ENCODE measurements at places on chromosomes 1 and 21. TPM values are rescaled to one million over a fixed set of nuclear protein-coding genes. Genes with fewer than 3 reads are reported as not detected.

The CELF3 gene
- total RNA-seq, result 0.04 TPM

The AQP10 gene
- 0.04 TPM for total RNA-seq

The SYCP1 gene
- total RNA-seq, result not detected

The GPR37L1 gene
- 0.04 TPM for total RNA-seq

The SPRR3 gene
- total RNA-seq, result not detected

The MCOLN3 gene
- 1.1 TPM for total RNA-seq

The MIXL1 gene
- total RNA-seq, result 0.27 TPM

The CDC7 gene
- 8.3 TPM for total RNA-seq

The RHEX gene
- total RNA-seq, result 0.62 TPM

The RPRD2 gene
- 10.2 TPM for total RNA-seq

The SPATA21 gene
- total RNA-seq, result 0.04 TPM

The PCBP3 gene
- total RNA-seq, result 0.93 TPM

The PRKAB2 gene
- 33.1 TPM for total RNA-seq

The MYOG gene
- 480 TPM for total RNA-seq

The F13B gene
- total RNA-seq, result not detected

The SIKE1 gene
- 60.4 TPM for total RNA-seq

The ACTL8 gene
- not detected for total RNA-seq

The CAMK1G gene
- 0.04 TPM for total RNA-seq

The NHLH1 gene
- total RNA-seq, result 0.04 TPM

The C1orf56 gene
- 2.6 TPM for total RNA-seq

The MORC3 gene
- 51.6 TPM for total RNA-seq

The FALEC gene
- total RNA-seq, result 0.84 TPM

The PAQR6 gene
- total RNA-seq, result 1.2 TPM

The ADGRL4 gene
- 14.0 TPM for total RNA-seq

The ELK4 gene
- 17.6 TPM for total RNA-seq

The ZNF124 gene
- 57.6 TPM for total RNA-seq

The PGBD5 gene
- total RNA-seq, result 10.3 TPM

The SYNC gene
- 46.3 TPM for total RNA-seq

The CLCA4 gene
- total RNA-seq, result not detected

The LCA5L gene
- total RNA-seq, result 0.84 TPM

The AGL gene
- total RNA-seq, result 229 TPM

The TMEM125 gene
- total RNA-seq, result not detected

The WDR64 gene
- 0.04 TPM for total RNA-seq

The MIS18A gene
- total RNA-seq, result 7.8 TPM

The KIF14 gene
- 3.1 TPM for total RNA-seq

The TCHHL1 gene
- not detected for total RNA-seq

The USH2A gene
- total RNA-seq, result 0.40 TPM

The S100A7 gene
- not detected for total RNA-seq

The GPR89A gene
- 16.9 TPM for total RNA-seq

The GPR157 gene
- 1.3 TPM for total RNA-seq

The CHODL gene
- total RNA-seq, result 92.5 TPM

The EPHB2 gene
- 24.5 TPM for total RNA-seq

The OR2L8 gene
- not detected for total RNA-seq

The GPR61 gene
- 1.4 TPM for total RNA-seq

The WNT2B gene
- total RNA-seq, result 7.8 TPM

The DCDC2B gene
- not detected for total RNA-seq

The RXRG gene
- total RNA-seq, result 53.0 TPM

The FMO5 gene
- 1.0 TPM for total RNA-seq

The LMOD1 gene
- total RNA-seq, result 48.3 TPM

The AGMAT gene
- total RNA-seq, result 4.3 TPM

The EXO1 gene
- 6.4 TPM for total RNA-seq

The PCSK9 gene
- 3.1 TPM for total RNA-seq

The C4BPA gene
- 0.09 TPM for total RNA-seq

The RIPPLY3 gene
- total RNA-seq, result 0.09 TPM

The CD247 gene
- 0.31 TPM for total RNA-seq

The TRIM67 gene
- total RNA-seq, result 0.04 TPM

The NTNG1 gene
- total RNA-seq, result 12.4 TPM

The FCGR1A gene
- total RNA-seq, result 1.4 TPM
